Activated CD4-positive, alpha-beta T cell treated with anti-CD3 and anti-CD28 coated beads for 1 hour (primary cell): ENCODE measurements at places on chromosomes 3 and 15.

DNA sequence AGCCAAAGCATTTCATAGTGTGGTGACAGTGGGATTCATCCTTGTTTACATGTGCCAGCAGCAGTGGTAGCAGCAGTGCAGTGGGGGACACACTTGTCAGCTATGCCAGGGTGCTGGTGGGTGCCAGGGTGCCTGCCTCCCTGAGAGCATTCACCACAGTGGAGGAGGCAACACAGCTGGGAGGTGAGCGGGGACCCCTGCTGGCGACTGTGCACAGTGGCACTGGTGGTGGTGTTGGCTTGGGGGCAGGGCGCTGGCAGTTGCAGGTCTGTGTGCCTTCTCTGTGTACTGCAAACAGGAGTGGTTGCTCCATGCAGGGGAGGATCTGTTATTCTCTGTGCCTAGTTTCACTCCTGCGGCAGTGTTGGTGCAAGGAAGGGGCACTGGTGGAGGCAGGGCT lies 41.2 kb downstream of the CEP63 start:
- DNase-seq, result no peak

GRCh38 chr15:70079888-70080287 lies 17.8 kb downstream of the TLE3 start:
- no peak for DNase-seq

DNA sequence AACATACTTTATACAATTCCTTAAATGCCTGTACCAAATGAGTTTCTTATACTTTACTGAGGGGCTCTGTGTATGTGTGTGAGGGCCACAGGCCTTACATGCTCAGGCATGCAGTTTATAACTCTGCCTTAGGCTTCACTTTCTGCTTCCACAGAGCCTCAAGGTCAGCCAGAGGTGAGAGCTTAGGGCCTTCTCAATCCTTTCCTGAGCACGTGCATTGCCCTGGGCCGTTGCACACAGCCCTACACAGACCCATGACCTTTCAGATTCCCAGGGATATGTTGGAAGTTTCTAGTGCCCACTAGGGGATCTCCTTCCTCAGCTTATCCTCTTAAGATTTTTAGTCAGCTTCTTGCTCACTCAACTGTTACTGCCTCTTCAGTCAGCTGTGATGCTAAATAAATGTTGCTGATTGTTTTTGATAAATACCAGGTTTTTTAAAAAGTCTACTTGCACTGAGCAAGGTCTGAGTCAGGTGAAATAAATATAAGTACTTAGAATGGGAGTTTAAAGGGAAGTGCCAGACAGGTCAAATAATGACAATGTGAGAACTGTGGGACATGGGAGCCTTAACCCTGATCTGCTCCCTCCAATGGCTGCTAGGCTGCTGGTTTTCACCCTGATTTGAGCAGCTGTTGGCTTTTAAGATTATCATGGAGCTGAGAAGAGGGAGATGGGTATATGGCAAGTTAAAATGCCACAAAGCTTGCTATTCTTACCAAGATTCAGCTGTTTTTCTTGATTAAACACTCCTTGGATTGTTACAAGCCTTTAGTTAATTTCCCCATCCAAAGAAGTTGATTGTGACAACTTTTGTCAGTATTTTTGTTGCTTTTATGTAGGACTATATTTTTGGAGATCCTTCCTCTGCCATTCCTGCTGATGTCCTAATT lies 169.5 kb downstream of the PLD1 start:
- no peak for DNase-seq

DNA sequence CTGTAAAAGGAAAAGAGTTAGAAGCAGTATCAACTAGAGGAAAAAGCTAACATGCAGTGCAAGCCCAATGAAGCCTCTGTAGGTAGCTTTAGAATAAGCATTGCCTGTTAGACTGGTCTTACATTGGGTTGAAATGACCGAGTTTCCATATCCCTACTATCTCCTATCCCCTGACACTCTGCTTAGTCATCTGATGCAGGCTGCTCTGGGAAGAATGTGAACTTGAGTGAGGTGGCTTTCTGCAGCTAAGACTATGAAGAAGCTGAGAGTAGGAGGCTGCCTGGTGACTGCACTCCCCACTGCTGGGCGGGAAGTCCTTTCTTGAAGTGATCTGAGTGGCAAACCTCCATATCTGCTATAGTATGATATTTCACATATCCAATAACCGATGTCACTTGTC lies 64.7 kb downstream of the OXSM start:
- DNase-seq, result no peak

DNA sequence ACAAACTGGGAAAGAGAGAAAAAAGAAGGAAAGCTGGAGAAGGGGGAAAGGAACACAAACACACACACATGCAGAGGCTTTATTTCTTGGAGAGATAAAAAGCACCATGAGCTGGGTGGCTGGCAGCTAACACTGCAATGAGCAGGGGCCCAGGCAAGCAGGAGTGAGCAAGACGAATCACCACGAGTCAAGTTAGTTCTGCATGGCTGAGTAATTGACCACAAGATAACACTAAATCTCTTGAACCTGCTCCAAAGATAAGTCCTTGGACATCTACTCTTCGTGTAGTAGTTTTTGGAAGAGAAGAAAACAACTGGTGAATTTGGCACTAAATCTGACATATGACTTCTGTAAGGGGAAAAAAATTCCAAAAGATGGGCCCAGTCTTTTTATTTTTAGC lies 100.9 kb downstream of the MYO5A start:
- no peak for DNase-seq

DNA sequence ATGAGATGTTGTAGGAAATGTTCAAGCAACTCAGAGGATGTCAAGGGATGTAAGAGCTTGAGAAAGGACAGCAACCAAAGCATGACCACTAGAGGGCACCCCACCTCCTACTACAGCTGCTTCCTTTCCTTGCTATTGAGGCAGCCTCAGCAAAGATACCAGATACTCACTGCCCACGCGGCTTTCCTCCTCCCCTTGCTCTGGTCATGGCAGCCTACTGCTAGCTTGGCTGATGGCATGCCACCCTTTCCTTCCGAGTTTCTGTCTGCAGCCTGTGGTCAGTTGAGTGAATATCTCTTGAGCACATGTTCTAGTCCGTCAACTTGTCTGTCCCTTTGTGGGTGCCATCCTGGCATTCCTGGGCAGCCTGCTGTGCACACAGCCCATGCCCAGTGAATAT lies 4.4 kb upstream of the CXCR6 start:
- DNase-seq, result peak; percentile 71

DNA sequence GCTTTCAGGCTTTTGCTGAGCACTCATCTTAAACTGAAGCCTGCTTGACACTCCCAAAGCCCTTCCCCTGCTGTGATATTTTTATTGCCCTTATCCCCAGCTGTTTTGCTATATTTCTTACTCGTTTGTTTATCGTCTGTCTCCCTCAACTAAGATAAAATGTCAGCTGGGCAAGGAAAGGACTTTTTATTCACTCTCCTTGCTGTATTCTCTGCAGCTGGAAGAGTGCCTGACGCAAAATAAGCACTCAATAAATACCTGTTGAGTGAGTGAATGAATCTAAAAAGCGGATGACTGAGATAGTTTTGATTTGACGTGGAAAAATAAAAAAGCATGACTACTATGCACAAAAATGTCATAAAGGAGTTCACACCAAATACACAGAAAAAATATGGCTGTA lies 84.8 kb upstream of the POMGNT2 start:
- DNase-seq, result no peak

- no peak for DNase-seq
These were observed 241.2 kb downstream of the PDZRN3 start for GRCh38 chr3:73383470-73384049.

DNA sequence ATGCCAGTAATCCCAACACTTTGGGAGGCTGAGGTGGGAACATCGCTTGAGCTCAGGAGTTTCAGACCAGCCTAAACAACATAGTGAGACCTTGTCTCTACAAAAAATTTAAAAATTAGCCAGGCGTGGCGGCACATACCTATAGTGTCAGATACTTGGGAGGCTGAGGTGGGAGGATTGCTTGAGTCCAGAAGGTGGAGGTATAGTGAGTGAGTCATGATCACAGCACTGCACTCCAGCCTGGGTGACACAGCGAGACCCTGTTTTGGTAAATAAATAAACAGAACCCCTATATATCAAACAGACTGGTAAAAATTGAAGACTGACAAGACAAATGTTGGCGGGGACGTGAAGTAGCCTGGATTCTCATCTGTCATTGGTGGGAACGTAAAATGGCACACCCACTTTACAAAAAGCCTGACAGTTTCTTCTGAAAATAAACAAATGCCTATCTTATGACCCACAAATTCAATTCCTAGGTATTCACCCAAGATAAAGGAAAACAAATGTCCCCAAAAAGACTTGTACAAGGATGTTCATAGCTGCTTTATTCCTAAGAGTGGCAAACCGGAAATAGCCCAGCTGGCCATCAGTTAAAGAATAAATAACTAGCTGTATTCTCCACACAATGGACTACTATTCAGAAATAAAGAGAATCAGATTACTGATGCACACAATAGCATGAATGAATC lies 47.0 kb upstream of the GK5 start:
- no peak for DNase-seq

DNA sequence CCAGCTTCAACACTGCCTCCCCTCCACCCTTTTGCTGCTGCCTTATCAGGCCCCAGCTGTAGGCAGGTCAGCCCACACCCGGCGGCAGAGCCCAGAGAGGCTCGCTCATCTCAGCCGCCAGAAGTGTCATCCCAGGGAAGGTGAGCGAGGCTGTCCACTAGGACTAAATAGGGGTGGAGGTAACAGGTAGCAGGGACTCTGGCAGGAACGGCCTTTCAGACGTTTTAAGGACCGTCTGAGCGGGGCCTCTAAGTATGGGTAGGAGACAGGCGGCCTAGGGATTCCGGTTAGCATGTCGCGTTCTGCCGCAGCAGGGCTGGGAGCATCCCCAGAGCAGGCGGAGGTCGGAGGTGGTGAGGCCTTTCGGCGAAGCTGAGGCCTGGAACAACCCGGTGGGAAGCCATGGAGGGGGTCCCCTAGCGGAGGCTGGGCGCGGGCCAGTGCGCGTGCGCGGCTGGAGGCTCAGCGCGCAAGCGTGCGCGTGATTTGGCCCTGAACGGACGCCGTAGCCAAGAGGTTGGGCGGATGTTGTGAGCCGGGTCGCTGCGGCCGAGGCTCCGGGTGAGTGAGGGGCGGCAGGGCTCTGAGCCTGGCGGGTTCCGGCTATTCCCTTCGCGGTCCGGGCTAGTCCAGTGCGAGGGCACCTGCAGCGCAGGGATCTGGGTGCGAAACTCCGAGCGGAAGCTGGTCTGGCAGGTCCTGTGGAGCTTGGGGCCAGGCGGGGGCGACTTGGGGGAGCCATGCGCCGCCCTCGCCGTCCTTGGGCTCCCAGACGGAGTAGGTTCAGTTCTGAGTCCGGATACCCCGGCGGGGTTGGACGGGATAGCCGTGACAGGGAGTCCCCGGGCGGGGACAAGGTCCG lies at the start of the genes MST1 and RNF123:
TSS of gene MST1 (minus strand) at position 429 of the 862 bp plus-strand sequence. CDS start 783 bp downstream, outside the sequence.
TSS of gene RNF123 (plus strand) at position 512 of the 862 bp plus-strand sequence. CDS start 1,609 bp downstream, outside the sequence.
- peak; percentile 88 for DNase-seq

GRCh38 chr3:128153156-128154041 lies at the start of gene EEFSEC:
Gene EEFSEC, plus strand, starts transcription at chr3:128153481. Its CDS starts 27 bp downstream, at chr3:128153508.
- DNase-seq, result peak; percentile 75

DNA sequence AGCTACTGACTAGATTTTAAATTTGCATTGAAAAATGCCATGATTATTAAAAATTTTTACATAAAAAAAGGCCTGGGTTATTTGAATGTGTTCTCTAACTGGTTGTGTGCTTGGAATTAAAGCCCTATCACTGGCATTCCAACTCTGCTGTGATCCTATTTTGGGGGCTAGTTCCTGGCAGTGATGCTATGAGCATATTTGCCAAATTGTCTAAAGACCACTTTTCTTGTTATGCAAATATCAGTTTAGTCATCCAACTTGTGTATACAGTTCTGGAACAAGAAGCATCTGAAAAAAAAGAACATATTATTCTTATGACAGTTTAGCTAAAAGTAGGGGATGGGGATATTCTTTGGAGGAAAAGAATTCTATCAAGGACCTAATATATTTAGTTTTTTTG lies 243.4 kb upstream of the ZNF717 start:
- no peak for DNase-seq

GRCh38 chr3:65851827-65852226 lies 186.9 kb downstream of the MAGI1 start:
- no peak for DNase-seq

- DNase-seq, result no peak
These were observed 76.1 kb downstream of the REC114 start for GRCh38 chr15:73518876-73519733.

DNA sequence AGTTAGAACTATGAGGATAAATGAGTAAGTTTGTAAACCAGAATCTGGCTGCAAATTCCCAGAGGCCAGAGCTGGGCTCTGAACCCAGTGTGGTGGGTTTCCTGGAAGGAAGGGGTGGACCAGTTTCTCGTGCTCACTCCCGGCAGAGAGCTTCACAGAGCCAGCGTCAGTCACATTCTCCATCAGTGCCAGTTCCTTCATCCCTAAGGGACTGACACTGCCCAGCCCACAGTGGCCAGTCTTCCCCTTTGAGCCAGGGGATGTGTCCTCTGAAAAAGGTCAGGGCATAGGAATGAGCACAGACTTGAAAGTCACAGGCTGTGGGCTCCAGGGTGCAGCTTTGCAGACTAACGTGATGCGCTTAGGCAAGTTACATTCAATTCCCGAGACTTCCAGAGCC lies 135.8 kb upstream of the HACD2 start:
- DNase-seq, result no peak

GRCh38 chr3:10992943-10993728 lies 588 bp downstream of the SLC6A1 start:
- no peak for DNase-seq

GRCh38 chr3:11248596-11248995 lies 23.6 kb upstream of the ATG7 start:
- DNase-seq, result no peak

DNA sequence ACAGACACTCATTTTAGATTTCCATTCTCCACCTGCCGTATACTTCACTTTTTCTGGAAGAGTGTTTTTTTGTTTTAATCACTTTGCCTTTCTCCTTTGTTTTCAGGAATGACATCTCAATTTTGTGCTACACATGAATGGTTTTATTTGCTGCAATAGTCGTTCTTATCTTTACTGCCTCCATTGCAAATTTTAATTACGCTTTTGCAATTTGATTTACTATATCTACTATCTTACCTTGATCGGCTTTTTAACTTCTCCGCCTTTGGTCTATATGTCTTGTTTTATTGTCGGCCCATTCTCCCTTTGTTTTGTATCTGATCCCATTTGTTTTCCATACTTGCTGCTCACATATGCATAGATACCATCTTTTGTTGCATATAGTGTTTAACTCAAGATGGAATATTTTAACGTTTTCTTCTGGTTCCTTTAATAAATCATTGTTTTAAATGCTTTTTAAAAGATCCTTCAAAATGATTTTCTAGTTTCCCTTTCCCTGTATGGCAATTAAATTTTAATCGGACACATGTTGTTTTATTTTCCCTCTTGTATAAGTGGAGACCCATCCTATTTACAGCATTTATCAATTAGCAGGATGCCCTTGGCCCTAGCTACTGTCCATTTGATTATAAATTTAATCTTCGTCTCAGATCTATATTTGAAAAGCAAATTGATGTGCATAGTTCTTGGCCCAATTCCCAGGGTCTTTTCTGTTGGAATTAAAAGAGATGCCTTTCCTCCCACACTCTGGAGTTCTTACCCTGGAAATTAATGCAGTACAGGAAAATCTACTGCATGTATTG lies 97.2 kb upstream of the CNTN4 start:
- no peak for DNase-seq
